ENCODE measurements at places on chromosomes 12 and 14.

DNA sequence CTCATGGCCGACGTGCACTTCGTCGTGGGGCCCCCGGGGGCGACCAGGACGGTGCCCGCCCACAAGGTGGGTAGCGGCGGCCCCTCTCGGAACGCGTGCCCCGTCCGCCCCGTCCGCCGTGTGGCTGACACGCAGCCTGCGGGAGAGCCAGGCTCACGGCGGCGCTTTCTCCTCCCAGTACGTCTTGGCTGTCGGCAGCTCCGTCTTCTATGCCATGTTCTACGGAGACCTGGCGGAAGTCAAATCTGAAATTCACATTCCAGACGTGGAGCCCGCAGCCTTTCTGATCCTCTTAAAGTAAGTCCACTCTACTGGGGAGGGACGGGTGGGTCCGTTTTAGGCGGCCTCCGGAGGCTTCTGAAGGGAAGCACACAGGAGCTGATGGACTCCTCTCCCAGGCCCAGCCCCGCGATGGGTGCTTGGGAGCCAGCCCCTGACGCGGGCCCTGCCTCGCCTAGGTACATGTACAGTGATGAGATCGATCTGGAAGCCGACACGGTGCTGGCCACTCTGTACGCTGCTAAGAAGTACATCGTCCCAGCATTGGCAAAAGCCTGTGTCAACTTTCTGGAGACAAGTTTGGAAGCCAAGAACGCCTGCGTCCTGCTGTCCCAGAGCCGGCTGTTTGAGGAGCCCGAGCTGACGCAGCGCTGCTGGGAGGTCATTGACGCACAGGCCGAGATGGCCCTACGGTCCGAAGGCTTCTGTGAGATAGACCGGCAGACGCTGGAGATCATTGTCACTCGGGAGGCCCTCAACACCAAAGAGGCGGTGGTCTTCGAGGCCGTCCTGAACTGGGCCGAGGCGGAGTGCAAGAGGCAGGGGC, 1.1 kb downstream of the BTBD6 start:
- DNase-seq = no peak

DNA sequence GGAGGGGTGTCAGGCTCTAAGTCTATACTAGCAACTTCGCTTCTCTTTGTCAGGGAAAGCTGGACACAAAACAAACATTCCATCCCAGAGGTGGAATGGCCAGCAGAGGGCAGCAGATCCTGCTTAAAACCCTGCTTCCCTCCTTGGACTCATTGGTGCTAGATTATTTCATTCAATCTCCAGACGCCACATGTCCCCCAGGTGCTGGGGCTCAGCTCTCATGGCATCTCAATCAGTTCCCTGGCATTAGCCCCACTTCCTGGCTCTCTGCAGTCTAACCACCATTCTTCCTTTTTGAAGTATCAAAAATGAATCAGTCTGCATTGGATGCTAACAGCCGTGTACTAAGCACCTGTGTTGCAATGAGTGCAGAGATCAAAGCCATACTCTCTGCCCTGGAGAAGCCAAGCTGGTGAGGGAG, 8.1 kb upstream of the PPP1R1A start:
- no peak for DNase-seq

DNA sequence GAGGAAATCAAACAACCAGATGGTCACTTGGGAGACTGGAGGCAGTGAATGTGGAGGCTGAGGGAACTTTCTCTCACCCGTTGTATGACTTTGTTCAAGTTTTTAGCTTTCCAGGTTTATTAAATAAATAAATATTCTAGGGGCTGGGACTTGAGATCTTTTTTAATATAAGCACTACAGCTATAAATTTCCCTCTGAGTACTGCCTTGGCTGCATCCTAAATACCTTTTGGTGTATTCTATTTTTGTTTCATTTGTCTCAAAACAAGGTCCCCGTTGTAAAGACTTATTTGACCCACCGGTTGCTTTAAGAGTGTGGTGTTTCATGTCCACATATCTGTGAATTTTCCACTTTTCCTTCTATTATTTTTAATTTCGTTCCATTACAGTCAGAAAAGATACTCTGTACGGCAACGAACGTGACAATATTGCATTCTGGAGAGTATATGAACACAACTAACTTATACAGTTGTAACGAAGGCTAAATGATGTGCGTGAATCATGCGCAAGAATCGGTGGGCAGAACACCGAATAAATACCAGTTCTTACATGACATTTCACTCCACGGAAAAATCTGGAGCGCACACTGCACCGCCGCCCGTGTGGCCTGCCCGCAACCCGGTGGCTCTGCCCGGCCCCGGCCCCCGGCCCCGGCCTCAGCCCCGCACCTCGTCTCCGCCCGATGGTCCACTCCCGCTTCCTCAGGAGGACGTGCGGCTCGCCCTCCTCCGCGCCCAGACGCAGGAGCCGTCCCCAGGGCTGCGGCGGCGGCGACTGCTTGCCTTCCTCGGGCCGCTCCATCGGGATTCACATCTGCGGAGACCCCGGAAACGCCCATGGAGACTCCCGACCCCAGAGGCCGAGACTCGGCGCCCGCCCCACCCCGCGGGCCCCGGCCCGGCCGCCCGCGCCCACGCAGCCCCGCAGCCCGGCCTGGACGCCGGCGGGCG, 602 bp downstream of the CHFR start:
- no peak for DNase-seq

DNA sequence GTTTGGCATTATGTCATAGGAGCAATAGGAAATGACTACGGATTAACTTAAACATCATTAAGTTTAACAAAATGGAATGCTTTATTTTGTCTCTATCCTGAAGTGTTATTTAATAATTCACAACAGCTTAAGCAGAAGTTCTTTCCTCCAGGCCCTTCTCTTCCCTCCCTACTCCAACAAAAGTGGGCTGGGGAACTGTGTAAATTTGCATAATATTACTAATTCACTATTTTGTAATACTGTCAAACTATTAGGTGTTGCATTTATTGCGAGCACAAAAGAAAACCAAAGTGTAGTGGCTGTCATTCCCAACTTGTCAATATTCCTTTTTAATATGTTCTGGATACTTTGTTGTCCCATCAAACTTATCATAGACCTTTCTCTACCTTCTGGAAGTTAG, 69.8 kb downstream of the ATG14 start:
- no peak for DNase-seq

GRCh38 chr12:41274643-41275042, 86.5 kb downstream of the PDZRN4 start:
- no peak for DNase-seq

- DNase-seq = no peak
Observed at GRCh38 chr12:127273626-127274025, 993.3 kb upstream of the TMEM132C start.

DNA sequence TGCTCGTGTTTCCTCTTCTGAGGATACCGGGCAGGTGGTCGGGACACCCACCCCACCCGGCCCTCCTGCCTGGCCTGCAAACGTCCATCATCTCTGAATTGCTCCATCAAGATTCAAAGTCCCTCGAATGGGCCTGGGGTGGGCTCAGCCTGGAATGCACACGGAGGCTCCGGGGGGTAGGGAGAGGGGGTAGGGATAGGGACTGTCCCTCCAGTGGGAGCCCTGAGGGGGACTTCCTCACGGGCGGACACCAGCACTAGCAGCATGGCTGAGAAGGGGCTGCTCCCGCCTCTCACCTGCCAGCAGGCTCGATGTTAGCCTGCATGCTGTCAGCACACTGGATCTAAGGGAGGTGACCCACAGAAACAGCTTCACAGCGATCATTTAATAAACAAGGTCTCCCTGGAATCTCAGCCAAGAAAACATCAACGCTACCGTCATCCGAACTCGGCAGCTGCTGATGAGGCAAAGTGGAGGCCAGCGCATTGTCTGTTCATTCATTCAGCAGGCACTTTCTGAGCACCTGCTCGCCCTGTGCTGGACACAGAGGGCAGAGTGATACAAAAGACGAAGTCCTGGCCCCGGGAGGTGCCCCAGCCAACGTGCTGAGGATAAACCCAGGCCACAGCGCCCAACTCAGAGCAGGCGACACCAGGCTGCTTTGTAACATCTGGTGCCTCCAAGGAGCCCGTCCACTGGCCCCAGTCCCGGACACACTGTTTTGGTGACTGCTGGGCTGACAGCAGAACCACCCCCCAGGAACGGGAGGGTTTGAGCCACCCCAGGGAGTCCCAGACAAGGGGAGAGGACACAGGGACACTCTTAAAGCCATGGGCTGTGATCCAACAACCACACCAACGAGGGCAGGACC, 6.3 kb downstream of the TMEM179 start:
- no peak for DNase-seq

DNA sequence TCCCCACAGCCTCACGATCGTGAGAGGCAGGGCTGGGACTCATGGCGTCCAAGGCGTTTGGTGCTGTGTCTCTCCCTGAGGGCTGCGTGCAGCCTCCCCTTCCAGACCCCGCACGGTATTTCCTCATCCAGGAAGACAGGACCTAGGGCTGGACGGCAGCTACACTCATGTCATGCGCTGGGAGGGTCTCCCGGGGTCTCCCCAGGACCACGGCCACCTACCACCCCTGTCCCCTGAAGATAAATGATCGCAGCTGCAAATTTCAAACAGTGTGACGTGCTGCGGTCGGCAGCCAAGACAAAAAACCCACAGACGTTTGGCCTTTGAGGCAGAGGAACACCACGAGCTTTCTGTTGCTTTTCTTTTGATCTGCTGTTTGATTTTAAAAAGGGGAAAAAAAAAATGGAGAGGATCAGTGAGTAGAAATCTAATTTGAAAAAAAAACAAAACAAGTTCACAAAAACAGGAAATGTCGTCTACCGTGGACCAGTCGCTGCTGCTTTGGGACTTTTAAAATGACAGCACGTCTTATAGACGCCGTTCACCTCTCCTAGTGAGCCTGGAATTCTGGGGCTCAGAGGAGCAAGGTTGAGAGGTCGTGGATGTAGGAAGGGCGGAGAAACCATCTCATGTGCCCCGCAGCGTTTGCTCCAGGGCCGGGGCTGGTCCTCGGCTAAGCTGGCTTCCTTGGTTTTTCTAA, 237.6 kb downstream of the SLC41A2 start:
- no peak for DNase-seq

GRCh38 chr14:103453791-103454190, 68.6 kb downstream of the MARK3 start:
- no peak for DNase-seq

GRCh38 chr14:91751719-91752118, 19.8 kb upstream of the CATSPERB start:
- DNase-seq = no peak

DNA sequence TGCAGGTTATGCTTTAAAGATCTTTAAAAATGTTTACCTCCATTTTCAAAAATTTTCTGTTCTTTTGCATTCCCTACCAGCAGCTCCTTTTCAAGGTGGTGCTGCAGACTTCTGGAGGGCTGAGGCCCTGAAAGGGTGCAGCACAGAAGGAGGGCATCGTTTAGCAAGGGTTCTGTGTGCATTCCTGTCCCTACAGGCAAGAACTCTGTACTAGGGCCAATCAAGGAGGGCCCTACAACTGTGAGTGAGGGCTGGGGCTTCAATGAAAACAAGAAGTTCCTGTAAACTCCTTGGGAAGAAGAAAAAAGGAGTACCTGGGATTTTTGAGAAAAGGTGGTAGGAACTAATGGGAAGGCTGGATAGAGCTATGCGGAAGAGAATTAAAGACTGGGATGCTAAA, 50.7 kb upstream of the CSRP2 start:
- no peak for DNase-seq

DNA sequence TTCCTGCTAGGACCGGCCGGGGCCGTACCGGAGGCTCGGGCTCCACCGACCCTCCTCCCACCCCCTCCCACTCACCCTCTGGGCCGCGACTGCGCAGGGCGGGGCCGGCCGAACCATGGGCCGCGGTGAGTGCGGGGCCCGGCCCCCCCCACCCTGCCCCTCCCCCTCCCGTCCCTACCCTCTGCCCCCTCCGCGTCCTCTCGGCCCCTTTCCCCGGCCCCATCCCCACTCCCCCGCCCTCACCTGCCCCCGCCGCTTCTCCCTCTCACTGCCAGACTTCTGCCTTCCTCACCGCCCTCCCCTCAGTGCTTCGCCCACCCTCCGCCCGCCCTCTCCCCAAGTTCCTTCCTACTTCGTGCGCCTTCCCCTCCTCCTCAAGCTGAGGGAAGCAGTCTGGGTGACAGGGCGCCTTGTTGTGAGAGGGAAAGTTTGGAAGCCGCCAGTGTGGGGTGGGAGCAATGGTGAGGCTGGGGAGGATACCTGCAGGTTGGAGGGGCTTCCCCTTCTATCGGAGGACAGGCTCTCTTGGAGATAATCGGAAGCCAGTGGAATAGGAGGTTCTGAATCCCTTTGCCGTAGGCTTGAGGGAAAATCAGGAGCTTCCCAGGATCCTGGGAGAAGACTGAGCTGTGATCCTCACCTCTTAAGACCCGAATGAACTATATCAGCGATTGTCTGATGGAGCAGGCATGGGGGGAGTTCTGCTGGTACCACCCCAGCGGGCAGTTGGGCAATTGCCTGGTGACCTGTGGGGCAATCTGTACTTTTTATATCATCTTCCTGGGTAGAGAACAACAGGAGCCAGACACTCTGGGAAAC, 472 bp downstream of the MBD6 start:
- DNase-seq = no peak

- DNase-seq = no peak
Observed at GRCh38 chr14:70036665-70037064, 152.1 kb downstream of the SLC8A3 start.

DNA sequence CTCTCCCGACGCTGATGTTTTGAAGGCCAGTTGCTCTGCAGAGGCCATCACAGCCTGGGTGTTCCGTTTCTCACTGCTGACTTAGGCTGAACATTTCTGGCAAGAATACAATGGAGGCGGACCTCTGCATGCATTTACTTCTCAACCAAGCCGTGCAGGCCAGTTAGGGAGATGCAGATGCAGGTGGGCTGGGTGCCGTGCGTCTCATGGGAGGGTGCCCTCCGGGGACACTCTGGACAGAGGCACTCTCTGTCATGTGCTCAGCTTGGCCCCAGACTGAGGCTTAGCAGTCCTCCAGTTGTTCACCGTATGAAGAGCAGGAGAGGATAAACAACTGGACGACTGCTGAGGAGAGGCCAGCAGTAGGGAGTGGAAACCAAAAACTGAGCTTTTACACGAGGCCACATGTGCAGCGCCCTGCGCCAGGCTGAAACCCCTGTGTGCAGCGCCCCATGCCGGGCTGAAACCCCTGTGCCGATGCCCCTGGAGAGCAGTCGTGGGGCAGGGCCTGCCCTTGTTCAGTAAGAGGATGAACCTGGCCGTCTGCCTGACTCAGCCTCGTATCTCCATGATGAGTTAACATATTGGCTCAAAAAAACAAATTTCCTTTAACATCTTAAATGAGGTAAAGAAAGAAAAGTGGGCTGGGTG, 32.3 kb downstream of the DDX51 start:
- no peak for DNase-seq

All from esophagus squamous epithelium (tissue), 5 donors.